ENCODE measurements at places on chromosomes 13 and 19.

GRCh38 chr19:46631481-46631880 is 4.5 kb downstream of the GNG8 start:
- DNase-seq: no peak

GRCh38 chr19:39135701-39136100 is 10.1 kb downstream of the PAK4 start:
- no peak for DNase-seq

- DNase-seq: no peak
Measured at GRCh38 chr13:36998624-36999041, 507 bp downstream of the ALG5 start.

- DNase-seq: no peak
Measured at GRCh38 chr13:39786091-39786490, 130.6 kb downstream of the COG6 start.

DNA sequence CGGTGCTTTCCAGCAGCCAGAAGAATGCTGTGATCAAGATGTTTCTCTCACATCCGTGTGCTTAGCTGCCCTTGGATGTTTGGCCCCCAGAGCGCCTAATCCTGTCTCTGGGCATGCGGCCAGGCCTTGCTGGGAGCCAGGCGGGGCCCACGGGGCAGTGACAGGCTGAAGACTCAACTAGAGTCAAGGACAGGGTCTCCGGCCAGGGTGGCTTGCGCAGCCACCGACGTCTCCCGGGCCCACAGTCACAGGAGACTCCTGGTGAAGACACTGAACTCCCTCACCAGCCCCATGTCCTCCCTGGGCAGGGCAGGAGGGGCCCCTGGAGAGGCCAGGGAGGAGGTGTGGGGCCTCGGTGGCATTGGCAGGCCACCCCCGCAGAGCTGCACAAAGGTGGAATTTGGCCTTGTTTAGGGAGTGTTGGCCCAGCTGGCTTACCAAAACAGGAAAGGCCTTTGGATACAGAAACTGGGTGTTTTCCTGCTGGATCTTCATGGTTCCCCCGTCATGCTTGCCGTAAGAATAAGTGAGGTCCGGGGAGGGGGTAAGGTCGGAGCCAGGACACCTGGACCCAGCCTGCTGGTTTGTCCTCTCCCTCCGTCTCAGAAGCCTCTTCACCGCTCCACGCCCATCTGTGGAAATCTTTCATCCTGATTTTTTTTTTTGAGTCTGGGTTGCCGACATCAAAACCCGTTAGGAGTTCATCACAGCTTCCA is 10.0 kb upstream of the NDUFS7 start:
- peak; percentile 54 for DNase-seq

- no peak for DNase-seq
Measured at GRCh38 chr19:16875584-16876555, 12.9 kb upstream of the F2RL3 start.

- no peak for DNase-seq
Measured at GRCh38 chr13:42548731-42549551, 25.0 kb upstream of the TNFSF11 start.

DNA sequence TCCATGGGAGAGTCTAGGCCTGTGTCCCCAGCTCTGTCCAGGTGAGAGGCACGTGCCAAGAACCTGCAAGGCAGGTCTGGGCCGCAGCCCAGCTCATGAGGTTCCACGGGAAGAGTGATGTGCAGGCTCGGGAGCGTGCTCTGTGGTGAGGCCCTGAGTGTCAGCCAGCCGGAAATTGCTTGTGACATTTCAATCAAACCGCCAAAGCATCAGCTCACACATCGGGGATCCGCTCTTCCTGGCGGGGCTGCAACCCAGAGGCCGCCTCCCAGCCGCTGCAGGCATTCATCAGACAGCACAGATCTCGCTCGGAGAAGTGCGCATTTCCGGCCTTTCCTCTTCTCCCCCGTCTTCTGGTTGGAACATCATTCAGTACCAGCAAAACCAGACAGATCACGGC is 109.3 kb downstream of the KDM4B start:
- DNase-seq: no peak

GRCh38 chr19:47093841-47094240 is 19.7 kb downstream of the ZC3H4 start:
- DNase-seq: no peak

GRCh38 chr19:30441011-30441410 is 68.8 kb downstream of the ZNF536 start:
- no peak for DNase-seq

- no peak for DNase-seq
Measured at GRCh38 chr13:40776232-40776631, 5.2 kb upstream of the MRPS31 start.

- DNase-seq: no peak
Measured at GRCh38 chr19:49355909-49356353, 6.3 kb downstream of the TEAD2 start.

DNA sequence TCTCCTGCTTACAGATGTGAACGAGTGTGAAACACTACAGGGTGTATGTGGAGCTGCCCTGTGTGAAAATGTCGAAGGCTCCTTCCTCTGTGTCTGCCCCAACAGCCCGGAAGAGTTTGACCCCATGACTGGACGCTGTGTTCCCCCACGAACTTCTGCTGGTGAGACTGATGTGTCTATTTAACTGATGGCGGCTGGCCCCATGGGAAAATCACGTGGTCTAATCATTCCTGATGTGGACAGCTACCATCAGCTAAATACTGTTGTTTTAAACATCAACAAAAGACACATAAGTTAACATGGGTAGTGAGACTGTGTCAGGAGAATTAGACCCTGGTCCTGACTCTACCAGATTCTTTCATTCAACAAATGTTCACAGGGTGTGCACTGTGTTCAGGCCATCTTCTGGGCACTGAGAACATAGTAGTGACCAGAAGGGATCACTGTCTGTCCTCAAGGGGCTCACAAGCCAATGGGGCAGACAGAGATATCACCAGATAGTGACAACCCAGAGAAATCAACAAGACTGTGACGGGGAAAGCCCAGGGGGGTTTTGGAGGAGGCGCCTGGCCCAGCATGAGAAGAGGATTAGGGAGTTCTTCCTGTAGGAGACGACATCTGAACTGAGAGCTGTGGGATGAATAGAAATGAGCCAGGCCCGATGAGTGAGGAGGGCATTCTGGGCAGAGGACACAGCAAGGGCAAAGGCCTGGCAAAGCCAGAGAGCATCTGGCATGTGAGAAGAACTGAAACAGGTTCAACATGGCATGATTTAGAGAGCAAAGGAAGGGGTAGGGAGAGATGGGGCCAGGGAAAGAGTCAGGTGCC is 18.4 kb downstream of the LTBP4 start:
- DNase-seq: no peak

GRCh38 chr19:31560086-31561060 is 211.1 kb upstream of the TSHZ3 start:
- DNase-seq: no peak

GRCh38 chr13:25717666-25718197 is 334.1 kb downstream of the SHISA2 start:
- no peak for DNase-seq

DNA sequence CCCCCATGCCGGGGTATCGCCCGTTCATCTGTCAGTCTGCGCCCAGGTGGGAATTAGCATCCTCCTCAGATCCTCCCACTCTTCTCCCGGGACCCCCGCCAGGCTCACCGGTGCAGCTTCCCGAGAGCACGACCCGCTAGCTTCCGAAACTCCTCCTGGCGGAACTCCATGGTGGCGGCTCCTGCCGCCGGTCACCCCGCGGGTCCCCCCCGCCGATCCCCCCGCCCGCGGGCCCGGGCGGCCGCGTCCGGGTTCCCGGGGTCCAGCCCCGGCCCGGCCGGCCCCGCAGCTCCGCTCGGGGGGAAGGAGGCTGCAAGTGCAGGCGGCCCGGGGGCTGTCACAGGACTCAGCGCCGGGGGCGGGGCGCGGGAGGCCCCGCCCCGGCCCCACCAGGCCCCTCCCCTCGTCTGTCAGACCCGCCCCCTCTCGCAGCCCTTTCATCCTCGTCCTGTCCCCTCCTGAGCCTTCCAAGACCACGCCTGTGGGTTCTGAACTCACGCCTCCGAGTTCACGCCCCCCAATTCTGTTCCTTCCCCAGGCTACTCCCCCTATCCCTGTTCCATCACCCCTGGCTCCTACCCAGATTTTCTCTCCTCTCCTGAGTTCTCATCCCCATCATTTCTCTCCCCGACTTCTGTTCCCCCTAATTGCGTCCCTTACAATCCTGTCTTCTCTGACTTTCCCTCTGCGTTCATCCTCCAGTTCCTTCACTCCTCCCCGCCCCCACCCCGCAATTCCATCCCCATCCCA is at the start of gene SLC17A7:
Gene SLC17A7 (minus strand): TSS at position 318 of the 750 bp plus-strand sequence. CDS start 148 bp downstream, at position 170.
- no peak for DNase-seq

- DNase-seq: no peak
Measured at GRCh38 chr13:64928696-64929499, 2301.2 kb downstream of the PCDH9 start.

- DNase-seq: no peak
Measured at GRCh38 chr19:29484876-29485275, 40.9 kb upstream of the VSTM2B start.

- DNase-seq: no peak
Measured at GRCh38 chr19:46967578-46968032, 52.0 kb upstream of the NPAS1 start.

- DNase-seq: no peak
Measured at GRCh38 chr13:93235258-93236015, 8.8 kb downstream of the GPC6 start.

DNA sequence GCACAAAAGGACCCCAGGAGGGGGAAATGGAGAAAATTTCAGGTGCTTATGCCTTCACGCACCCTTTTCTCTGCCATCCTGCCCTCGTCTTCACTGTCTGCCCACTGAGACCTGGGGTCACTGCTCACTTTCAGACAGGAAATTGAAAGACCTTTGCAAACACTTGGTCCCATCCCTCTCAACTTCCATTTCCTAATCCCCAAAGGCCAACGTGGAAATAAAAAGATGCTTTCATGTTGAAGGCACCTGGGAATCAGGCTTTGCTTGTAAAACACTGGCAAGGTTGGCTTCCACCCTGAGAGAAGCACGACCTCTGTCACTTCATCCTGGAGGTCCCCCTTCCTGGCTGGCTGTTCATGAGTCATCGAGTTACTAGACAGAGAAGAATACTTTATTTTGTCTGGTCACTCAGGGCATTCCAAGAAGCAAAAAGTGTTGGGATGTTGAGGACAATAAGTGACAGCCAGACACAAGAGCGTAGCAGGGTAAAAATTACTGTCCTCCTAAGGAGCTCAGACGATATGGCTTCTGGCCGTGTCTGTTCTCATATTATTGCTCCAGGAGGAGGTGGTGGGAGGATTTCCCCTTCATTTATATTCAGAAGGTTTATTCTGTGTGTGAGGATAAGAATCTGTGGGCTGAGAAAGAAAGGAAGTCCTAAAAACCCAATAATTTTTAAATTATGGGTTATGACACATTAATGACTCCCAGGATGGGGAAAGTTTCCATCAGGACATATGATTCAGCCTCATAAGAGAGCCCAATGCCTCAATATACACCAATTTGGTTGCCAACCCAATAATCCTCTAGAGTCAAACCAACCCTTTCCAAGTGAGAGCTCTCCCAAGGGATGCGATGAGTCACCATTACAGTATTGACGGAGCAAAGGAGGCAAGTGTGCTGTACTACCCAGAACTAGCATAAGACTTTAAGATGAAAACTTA is 409.0 kb downstream of the COG6 start:
- no peak for DNase-seq

- DNase-seq: no peak
Measured at GRCh38 chr19:42657556-42657955, 62.8 kb upstream of the CEACAM8 start.

DNA sequence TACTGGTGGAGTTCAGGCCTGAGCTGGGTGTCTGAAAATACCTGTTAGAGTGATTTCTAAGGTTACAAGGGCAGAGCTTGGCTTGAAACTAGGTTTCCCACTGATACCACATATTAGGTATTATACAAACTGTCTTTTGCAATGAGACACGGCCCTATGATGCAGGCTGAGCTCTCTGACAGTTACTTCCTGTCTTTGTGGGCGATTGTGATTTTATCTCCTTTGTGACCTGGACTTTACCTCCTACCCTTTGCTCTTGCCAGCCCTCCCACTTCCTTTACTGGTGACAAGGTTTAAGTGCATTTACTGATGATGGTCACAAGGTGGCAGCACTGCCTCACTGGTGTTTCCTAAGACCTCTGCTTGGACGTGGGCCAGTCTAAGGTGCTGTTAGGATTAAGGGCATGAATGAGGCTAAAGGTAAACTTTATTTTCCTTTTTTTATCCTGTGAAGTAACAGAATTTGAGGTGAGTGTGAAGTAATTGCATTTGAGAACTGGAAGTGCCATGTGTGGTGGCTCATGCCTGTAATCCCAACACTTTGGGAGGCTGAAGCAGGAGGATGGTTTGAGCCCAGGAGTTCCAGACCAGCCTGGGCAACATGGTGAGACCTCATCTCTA is 7.7 kb upstream of the CXCL17 start:
- DNase-seq: peak; percentile 71

- DNase-seq: no peak
Measured at GRCh38 chr13:40762849-40763248, 8.1 kb downstream of the MRPS31 start.

- DNase-seq: peak; percentile 81
Measured at GRCh38 chr19:5292822-5293611, 47.6 kb downstream of the PTPRS start.

GRCh38 chr19:3193256-3194105 is 7.8 kb downstream of the NCLN start:
- DNase-seq: no peak

GRCh38 chr13:33730147-33730546 is 87.8 kb upstream of the RFC3 start:
- DNase-seq: no peak

DNA sequence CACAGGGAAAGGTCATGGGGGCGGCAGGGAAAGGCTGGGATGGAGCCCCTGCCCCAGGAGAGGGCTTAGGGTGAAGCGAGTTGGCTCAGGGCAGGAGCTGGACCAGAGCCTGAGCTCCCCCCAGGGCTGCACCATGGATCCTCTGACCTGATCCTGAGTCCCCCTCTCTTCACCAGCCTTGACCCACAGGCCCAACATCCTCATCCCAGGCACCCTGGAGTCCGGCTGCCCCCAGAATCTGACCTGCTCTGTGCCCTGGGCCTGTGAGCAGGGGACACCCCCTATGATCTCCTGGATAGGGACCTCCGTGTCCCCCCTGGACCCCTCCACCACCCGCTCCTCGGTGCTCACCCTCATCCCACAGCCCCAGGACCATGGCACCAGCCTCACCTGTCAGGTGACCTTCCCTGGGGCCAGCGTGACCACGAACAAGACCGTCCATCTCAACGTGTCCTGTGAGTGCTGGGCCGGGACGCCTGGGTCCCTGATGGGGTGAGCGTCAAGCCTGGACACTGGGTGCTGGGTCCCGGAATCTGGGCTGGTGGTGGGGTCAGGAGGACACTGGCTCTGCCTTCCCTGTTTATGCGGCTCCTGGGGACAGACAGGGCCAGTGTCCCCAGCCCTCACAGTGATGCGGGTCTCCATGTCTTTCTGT is 842 bp downstream of the SIGLEC9 start:
- DNase-seq: no peak

Data from substantia nigra (tissue), 51 donors.